D721Med (cell line): ENCODE measurements at places on chromosomes 16 and 17.
A peak's percentile ranks its signal among the peaks of the same experiment; 100 is the strongest.

DNA sequence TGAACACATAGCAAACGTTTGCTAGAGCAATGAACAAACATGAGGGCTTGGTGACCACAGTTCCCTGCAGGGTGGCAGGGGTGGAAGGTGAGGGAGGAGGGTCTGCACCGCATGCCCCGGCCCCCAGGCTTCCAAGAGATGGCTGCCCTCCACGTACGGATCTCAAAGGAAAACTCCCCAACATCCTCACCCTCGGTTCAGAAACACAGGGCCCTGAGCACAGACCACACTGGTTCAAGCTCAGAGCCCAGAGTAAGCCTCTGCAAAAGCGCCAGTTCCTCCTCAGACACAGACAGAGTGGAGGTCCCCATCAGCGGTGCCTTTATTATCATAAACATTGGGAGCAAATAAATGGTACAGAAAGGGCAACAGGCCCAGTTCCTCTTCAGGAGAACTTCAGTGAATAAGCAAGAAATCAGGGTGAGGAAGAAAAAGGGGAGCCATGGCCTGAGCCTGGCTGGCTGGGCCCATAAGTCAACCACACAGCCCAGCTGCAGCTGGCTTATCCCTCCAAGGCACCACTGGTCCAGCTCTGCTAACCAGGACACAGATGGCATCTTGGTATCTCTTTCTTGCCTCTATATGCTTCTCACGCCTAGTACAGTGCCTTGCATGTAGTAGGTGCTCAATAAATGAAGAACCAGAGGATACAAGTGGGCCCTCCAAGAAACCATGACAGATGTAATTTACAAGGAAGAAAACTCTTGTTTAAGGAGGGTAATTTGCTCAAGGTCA, 11.0 kb downstream of the MPO start:
- DNase-seq, result no peak

- DNase-seq, result no peak
Observed at GRCh38 chr16:78596996-78597422, 497.6 kb downstream of the WWOX start.

DNA sequence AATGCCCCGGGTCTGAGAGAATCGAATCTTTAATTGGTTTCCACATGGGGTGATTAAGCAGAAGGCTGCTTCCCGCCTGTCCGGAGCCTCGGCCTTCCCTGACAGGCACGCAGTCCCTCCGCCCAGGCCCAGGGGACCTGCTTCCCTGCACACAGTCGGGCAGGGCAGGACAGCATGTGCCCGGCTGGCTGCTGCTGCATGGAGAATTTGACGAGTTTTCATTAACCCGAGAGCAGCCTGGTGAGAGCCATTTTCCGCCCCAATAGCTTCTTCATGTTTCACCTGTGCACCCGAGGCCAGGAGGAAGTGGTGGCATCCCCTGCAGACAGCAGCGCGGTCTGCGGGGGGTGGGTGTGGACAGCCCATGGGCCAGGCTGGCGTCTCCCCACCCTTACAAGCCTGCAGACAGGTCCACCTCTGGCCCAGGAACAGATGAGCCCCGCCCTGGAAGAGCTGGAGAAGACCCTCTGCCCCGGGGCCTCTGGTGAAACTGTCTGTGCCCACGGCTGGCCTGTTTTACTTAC, 67.0 kb downstream of the KLHDC4 start:
- no peak for DNase-seq

DNA sequence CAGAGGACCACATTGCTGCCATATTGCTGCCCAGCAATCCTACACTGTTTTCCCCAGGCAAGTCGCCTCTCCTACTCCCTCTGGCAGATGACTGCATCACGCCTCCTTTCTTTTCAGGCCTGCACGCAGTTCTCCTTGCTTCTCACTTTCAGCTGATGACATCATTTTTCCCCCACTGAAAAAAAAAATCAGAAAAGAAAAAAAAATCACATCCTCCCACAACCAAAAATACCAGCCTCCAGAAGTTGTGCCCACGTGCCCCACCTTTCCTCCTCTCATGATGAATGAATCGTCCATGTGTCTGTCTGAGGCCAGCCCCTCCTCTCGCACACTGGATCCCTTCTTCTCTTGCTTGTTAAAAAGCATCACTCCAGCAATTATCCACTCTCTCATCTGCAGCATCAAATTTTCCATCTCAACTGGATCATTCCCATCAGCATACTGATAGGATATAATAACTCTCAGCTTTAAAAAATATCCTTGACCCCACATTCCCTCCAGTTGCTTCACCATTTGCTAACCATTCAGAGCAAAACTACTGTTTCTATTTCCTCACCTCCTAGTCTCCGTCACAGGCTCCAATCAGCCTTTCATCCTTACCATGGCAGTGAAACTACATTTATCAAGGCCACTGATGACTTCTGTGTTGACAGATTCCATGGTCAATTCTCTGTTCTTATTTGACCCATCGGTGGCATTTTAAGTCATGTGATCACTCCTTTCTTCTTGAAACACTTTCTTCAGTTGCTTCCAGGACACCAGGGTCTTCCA, 30.1 kb upstream of the DYNLL2 start:
- no peak for DNase-seq

- DNase-seq, result no peak
Observed at GRCh38 chr17:7883781-7884386, 4.7 kb upstream of the CHD3 start.

DNA sequence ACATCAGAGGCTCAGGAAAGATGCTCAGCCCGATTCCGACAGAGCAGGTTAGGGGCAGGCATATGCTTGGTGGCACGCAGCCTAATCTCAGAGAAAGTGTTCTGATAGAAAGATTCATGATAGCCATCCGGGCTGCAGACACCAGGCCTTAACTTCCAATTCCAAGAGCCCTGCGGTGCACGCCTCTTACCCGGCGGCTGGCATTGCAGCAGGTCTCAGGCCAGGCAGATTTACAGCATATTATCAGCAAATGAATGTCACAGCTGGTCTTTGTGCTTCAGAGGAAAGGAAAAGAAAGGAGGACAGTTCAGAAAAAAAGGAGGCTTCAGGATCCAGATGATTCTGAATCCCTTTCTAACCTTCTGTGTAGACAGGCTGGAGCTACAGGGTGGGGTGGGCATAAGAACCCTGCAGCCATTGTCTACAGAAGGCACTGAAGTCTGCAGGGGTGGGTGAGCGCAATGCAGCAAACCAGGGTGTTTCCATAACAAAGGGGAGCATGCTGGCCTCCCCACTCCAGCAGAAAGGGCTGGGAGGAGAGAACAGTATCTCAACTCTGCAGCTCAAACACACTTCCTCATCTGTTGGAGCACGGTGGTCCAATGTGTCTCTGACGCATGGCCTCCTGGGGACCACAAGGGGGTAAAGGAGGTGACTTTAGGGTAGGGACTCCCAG, 277.4 kb upstream of the XYLT1 start:
- no peak for DNase-seq

- DNase-seq, result no peak
Observed at GRCh38 chr16:85330694-85331188, 218.5 kb upstream of the CIBAR2 start.

DNA sequence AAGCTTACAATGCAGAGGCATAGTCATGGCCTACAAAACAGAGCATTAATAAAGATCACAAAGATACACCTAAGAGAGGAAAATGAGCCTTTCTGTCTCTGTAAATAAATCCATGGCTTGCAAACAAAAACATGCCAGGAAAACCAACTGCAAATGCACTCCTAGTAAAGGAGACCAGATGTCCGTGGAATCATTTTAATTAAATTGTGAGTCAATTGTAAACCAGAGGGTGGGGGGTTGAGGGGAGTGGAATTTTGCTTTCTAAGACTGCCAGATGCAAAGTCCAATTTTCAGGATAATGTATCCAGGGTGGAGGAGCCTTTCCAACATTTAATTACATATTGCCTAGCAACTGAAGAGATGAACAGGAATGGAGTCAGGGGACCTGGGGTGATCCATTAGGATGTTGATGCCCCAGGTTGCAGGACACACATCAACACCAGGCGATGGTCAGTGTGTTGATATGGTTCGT, 390.3 kb upstream of the CCL2 start:
- DNase-seq, result no peak

DNA sequence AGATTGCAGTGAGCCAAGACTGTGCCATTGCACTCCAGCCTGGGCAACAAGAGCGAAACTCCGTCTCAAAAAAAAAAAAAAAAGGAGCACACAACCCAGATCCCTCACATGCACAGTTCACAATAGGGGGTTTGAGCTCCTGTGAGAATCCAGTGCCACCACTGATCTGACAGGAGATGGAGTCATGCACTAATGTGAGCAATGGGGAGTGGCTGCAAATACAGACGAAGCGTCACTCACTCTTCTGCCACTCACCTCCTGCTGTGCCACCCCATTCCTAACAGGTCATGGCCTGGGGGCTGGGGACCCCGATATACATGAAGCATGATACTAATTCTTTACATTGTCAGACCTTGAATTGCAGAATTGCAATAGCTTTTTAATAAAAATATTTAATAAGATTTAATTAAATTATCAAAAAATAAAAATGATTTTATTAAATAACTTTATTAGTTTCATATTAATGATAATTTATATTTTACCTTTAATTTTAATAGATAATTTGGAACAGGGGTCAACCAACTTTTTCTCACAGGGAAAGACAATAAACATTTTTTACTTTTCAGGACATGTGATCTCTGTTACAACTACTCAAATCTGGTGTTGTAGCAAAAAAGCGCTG, 171.4 kb downstream of the COPRS start:
- no peak for DNase-seq

- peak; percentile 73 for DNase-seq
Observed at GRCh38 chr17:8192070-8192815, 2.3 kb upstream of the BORCS6 start.

GRCh38 chr16:28573738-28574718, 20.3 kb downstream of the SGF29 start:
- DNase-seq, result no peak

DNA sequence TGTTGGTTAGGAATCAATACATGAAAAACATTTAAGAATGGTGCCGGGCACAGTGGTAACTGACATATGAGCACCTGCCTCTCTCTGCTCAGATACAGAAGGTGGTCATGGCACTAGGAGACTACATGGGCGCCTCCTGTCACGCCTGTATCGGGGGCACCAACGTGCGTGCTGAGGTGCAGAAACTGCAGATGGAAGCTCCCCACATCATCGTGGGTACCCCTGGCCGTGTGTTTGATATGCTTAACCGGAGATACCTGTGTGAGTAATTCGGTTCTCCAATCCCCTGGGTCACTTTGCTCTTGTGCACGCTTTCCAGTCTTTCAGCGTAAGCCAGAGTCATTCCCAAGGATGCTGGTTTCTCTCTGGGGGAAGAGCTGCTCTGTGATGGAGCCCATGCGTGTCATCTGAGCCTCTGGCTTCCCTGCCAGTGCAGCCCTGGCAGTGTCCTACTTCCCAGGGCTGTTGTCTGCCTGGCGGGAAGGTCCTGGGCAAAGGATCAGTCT, 3.0 kb upstream of the CD68 start:
- DNase-seq, result no peak

DNA sequence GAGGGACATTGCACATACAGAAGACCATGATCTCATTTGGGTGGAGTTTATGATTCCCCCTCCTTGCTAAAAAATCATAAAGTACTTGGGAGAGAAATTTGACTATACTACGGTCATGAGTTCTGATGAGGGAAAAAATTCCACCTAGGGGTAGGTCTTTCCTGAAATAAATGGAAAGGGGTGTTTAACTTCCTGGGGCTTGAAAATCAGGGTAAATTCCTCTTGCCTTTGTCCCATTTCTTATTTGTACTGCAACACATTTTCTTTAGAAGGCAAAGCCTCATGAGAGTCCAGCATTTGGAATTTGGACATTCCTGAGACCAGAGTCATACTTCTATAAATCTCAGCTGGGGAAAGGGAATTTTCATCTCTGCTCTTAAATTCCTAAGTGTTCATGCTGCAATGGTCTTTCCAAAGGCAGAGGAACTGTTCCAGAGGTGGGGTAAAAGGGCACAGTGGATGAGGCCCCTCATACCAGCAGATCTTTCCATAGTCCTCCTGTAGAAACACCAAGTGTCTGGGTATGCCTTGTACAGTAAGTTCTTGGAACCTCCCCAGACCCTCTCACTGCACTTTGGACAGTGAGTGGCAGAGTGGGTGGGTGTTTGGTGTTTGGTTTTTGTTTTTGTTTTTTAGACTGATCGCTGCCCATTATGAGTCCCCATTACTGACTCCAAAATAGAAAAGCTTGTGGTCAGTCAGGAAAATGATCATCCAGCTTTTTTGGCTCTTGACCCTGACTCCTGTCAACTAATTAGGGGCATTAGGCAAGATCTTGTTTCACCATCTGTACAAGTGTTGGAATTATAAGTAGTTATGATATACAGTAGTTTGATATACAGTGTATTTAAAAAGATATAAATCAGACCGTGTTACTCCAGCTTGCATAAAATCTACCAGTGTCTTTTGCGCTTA, 6.0 kb downstream of the LYRM1 start:
- no peak for DNase-seq

DNA sequence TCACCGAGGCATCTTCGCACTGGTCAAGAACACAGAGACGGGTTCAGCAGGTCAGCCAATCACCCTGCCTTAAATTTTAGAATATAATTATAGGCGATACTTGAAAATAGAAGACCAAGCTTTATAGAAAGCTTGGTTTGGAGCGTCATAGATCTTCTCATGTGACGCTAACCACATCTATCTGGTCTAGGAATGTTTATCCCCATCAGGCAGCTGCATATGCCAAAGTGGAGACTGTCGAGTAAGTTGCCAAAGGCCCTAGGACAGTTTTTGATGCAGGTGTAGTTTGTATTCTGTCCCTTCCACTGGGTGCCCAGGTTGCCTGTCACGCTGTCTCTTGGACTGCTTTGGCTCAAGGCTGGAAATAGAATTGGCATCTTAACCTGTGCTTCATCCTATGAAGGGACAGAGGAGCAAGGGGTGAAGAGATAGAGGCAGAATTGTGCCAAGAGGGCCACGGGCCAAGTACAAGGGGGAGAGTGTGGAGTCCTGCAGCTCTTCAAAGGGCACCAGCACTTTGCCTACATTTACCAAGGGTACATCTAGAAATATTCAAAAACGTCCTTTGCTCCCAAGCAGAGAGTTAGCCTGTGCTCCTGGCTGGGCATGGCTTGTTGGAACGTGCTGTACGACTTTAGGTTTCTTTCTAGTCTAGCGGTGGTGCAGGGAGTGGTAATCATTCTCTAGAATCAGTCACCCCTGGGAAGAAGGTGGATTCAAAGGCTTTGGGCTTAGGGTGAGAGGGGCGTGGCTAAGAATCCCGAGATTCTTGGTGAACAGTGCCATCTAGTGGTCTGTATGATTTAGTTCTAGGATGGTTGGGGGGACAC, 5.3 kb upstream of the WIPI1 start:
- peak; percentile 42 for DNase-seq

DNA sequence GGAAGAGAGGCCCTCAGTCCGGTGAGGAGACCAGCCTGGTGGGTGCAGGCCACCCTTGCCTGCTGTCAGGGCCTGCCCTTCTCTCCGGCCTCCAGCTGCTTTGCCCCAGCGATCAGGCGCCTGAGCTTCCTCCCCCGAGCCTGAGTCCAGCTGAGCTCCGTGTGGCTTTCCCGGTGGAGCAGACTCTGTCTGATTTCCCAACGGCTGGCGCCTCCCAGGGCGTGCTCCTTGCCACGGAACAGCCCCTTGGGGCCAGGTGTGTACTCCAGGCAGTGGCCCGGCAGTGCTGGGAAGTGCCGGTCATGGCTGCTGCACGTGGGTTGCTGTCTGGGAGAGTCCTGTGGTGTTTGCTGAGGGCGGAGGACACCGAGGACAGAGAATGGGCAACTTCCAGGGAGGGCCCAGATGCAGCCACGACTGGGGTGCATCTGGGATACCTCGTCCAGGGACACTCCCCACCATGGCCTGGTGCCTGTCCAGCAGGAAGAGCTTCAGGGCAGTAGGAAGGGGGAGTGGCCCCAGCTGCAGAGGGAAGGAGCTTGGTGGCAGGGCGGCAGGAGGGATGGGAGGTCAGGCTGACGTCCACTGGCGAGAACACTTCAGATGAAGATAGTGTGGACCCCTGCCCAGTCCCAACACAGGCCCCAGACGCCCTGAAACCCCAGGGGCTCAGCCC, 22.5 kb downstream of the METRNL start:
- DNase-seq, result no peak

- DNase-seq, result no peak
Observed at GRCh38 chr17:55177855-55178217, 86.9 kb upstream of the HLF start.
